Type B pancreatic cell (in vitro differentiated cells): ENCODE measurements at places on chromosomes 3 and 15.

DNA sequence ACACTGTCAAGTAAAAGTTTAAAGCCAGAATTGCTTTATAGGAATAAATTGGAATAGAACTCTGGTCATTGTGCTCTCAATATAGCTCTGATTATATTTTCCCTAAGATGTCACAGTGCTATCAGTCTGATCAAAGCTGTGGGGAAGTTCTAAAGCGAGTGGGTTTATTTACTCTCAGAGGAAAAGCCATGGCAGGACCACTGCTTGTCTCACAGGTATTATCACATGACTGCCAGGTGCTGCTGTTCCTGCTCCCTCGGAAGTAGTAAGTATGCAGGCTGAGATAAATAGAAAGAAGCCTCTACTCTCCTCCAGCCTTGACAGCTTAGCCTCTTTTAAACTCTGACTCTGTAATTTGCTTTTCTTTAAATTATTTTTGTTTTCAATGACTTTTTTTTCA is 49.1 kb upstream of the UTS2B start:
- DNase-seq: no peak

GRCh38 chr15:58388211-58388610 is 43.6 kb upstream of the LIPC start:
- DNase-seq: no peak

DNA sequence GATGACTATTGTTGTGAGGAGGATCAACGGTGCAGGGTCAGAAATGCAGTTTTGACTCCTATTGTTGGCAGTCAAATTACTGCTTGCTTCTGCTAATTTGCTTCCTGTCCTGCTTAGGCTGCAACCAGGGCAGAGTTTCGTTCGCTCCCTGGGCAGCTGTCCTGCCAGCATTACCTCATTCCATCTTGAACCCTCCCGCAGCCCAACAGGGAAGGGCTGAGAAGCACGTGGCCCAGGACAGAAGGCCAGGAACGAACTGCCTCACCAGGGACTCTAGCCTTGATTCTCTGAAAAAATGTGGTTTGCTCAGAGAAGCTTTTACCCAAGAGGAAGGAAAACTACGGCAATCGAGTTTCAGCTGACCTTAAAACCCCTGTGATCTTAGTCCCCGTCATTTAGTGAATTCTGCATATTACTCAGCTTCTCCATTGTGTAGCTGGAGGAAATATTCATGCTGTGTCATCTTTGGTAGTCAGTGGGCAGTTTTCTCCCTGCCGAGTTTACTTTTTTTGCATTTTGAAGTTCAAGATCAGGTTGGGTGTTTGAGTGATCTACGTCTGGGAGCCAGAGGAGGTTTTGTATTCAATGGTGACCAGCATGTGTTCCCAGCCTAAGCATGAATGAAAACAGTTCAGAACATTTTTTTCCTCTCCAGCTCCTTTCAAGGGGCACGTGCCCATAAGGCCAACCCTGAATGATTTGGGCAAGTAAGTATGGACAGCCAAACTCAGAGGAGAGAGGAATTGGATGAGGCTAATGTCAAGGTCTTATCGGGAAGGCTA is 23.0 kb downstream of the TLNRD1 start:
- no peak for DNase-seq

GRCh38 chr3:11565072-11565471 is 78.6 kb downstream of the VGLL4 start:
- no peak for DNase-seq
